Right lobe of liver (tissue), 6 donors: ENCODE measurements at places on chromosomes 7 and 10.

- DNase-seq: no peak
Measured at GRCh38 chr10:95716866-95717265, 23.1 kb upstream of the TCTN3 start.

DNA sequence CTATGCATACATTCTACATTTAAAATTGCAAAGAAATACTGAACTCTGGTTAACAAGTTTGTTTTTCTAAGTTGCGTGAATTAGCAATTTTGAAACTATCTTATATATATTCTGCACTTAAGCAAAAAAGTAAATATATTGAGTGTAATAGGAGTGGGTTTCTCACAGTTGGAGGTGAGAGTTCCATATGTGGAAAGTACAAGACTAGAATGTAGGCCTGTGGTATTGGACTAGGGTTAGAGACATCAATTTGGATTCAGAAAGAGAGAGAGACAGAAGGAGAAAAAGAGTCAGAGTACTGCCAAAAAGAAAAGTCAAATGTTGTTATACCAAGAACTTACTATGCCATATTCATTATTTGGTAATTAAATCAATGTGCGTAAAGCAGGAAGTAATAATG lies 47.3 kb upstream of the ITGB8 start:
- no peak for DNase-seq

DNA sequence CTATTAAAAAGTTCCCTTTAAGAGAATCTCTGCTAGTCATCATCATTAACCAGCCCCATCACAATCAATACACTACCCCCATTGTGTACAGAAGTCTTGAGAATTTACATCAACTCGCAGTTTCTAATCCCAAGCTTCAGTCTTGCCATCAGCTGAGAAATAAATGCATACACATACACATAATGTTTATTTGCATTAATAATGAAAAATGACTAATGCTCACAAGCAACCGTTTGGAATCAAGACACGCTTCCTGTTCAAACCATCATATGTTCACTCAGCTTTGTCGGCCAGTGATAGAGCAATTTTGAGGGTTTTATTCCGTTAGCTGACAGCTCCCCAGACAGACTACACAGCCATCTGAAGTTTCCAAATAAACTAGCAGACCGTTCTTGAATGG lies 287.1 kb downstream of the SFMBT2 start:
- no peak for DNase-seq

DNA sequence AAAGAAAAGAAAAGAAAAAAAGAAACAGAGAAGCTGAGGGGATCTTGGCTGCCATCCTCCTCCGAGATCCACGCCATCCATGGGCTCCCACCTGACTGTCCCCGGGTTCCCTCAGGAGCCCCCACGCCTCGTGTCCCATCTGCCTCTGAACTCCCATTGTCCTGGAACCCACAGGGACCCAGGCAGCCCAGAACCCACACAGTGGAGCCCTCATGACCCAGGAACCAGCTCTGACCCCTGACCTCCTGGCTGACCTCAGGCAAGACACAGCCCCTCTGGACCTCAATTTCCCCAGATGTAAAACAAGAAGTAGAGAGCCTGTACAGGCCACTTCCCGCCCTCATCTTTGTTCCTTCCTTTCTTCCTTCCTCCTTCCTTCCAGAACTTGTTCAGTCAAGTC lies 40.4 kb downstream of the RASGEF1A start:
- peak; percentile 34 for DNase-seq

DNA sequence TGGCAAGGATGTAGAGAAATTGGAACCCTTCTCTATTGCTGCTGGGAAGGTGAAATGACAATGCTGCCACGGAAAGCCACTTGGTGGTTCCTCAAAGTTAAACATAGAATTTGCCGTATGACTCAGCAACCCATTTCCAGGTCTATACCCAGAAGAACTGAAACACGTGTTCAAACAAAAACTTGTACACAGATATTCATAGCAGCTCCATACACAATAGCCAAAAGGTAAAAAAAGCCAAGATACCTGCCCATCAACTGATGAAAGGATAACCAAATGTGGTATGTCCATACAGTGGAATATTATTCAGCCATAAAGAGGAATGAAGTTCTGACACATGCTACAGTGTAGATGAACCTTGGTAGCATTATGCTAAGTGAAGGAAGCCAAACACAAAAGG lies 39.1 kb downstream of the LHPP start:
- DNase-seq: no peak

DNA sequence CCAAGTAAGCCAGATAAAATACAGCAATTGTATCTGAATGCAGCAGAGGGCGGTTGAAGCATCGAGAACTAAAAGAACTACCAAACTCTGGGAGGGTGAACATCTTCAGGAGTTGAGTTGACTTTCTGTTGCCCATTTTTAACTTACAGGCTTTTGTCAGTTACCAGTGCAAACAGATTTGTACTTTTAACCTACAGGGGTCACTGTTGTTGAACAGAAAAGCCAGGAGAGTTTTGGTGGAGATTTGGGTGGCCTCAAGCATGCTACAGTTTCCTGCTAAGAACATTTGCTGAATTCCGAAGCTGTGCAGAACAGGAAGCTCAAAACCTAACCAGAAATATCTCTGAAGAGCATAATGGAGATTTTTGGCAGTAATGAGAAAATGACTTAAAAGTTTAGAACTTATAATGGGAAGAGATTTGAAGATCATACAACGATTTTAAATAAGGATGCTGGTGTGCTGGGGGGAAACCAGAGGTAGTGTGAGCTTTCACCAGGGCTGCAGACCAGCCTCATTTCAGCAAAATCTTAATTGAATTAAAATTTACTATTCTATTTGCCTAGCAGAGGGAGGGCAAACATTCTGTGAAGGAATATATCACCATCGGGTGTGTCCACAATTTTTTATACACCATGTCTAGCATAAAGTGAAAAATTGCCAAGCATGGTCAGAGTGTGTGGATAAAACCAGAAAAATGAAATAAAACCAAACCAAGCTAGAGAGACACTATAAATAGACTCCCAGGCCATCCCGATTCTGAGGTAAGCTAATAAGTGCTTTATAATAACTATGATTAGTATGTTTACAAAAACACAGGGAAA lies 208.6 kb upstream of the CCDC6 start:
- no peak for DNase-seq

DNA sequence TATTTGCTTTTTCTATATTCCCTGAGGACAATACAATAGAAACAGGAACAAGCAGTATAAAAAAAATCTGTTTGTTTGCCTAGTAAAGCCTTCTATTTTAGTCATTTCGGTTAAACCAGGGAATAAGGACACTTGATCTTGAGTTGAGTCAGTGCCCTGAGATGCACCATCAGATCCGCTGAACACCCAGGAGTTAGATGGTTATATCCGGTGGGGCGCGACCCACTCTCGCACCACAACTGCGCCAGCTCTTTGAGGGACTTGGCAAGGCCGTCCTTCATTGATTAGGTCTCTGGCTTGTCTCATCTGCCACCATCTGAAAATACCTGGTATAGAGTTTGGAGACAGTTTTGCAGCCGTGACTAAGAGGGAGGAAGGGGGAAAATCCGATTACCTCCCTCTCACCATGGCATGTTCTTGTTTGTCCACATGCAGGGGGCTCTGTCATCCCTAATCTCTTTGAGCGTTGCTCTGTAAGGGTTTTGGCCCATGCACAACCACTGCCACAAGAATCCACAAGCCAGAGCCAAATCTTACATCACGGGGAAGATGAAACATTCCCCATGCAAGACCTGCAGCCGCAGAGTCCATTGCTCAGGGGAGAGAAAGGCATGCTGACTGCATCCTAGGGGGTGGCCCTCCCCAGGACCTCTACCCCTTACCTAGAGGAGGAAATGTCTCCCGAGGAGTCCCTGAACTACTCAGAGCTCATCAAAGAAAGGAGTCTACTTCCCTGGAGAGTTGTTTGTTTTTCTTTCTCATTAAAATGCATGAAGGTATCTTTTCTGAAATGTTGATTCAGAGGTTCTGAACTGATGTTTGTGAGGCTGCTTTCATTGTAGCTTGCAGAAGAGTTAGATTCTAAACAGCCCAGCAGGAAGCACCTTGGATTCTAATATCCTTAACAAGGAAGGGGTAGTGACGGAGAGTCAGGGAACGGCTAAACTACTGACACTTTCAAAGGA lies 101.6 kb upstream of the FAM171A1 start:
- DNase-seq: no peak

GRCh38 chr10:22158426-22158825 lies 59.4 kb downstream of the EBLN1 start:
- no peak for DNase-seq

GRCh38 chr10:114856544-114857287 lies 35.1 kb downstream of the FHIP2A start:
- no peak for DNase-seq

- no peak for DNase-seq
Measured at GRCh38 chr7:33072471-33072870, 9.9 kb upstream of the NT5C3A start.

GRCh38 chr10:124259139-124259825 lies 159.4 kb downstream of the OAT start:
- no peak for DNase-seq

GRCh38 chr10:123573236-123574108 lies 92.7 kb upstream of the GPR26 start:
- DNase-seq: peak; percentile 75

DNA sequence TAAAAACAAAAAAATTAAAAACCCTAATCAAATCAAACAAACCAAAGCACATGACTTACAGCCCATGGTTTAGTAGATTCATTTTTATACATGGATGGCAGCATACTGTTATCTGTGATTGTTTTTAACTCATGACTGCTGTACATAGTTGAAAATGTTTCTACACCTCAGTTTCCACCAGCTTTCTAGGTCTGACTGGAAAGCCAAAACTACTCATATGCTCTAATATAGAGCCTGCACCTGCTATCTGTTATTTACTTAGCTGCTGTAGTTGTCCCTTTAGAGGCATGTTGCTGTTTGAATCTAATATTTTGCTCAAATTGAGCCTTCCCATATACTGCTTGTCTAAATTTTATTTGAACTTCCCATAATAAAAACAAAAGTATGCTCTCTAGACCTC lies 289.9 kb upstream of the LRRN3 start:
- no peak for DNase-seq

DNA sequence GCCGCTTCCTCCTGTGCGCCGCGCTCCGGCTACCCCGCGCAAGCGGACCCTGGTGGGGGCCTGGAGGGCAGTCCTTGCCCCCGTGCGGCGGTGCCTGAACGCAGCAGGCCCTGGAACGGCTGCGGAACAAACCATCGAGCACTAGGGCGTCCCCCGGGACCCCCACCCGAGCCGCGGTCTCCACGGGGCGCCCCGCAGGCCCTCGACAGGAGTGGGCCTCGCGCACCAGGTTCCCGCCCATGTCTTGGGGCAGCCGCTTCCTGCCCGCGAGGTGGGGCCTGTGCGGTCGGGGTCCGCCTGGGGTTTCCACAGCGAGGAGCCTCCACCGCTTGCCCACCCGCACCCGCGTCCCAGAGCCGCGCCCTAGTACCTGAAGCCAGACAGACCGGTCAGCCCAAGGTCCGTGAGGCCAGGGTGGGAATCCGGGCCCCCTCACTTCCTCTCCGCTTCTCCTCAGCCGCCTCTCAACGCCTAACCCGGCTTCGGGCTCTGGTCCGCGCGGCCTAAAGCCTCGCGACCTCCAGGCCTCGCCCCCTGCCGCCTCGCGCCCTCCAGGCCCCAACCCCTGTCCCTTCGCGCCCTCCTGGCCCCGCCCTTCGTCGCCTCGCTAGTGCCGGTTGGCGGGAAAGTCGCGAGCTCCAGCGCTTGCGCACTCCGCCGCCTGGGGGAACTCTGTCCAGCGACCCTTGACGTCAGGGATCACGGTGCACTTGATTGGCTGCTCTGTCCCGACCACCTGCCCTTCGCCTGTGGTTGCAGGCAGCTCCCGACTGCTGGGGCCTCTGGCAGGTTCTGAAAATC lies 7.0 kb upstream of the GBX1 start:
- no peak for DNase-seq

- DNase-seq: no peak
Measured at GRCh38 chr7:3080106-3080505, 36.4 kb upstream of the CARD11 start.

DNA sequence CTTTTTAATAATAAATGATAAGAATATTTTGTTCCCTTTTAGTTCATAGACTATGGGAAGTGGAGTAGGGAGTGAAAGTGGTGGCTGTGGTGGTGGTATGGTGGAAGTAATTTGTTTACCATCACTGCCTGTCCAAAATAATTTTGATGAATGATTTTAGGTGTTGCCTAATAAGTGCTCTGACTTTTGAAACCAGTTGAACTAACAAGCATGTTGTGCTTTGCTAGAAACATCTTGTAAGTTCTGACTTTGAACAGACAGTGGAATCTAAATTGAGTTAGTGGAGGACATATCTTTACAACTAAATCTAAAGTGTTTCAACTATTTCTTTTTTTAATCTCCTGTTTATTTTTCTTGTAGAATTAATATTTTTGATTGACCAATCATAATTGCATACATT lies 49.7 kb downstream of the ZEB1 start:
- no peak for DNase-seq

- no peak for DNase-seq
Measured at GRCh38 chr10:59995862-59996261, 89.5 kb upstream of the CCDC6 start.

DNA sequence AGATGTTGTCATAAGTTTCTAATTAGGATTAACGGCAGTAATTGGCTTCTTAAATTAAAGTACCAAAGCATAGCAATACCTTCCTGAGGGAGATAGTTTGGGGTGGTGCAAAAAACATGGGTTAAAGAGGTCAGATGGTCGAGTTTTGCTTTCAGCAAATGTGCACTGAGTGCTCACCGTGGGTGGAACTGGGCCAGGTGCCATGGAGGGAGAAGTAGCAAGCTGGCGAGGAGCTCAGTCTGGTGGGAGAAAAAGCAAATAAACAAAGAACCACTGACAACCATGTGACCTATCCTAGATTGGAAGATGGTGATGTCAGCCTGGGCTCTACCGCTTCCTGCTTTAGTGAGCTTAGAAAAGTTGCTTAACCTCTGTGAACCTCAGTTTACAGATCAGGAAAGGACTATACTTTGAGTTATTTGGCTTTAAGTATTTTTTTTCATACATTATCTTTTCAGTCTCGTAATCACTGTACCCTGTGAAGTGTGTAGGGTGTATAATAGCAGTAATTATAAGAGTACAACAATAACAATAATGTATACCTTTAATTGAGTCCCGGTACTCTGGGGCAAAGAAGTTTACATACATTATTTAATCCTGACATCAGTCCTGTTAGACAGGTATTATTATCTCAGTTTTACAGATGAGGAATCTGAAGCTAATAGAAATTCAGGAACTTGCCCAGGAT lies 69.0 kb upstream of the PDCD4 start:
- DNase-seq: peak; percentile 67

DNA sequence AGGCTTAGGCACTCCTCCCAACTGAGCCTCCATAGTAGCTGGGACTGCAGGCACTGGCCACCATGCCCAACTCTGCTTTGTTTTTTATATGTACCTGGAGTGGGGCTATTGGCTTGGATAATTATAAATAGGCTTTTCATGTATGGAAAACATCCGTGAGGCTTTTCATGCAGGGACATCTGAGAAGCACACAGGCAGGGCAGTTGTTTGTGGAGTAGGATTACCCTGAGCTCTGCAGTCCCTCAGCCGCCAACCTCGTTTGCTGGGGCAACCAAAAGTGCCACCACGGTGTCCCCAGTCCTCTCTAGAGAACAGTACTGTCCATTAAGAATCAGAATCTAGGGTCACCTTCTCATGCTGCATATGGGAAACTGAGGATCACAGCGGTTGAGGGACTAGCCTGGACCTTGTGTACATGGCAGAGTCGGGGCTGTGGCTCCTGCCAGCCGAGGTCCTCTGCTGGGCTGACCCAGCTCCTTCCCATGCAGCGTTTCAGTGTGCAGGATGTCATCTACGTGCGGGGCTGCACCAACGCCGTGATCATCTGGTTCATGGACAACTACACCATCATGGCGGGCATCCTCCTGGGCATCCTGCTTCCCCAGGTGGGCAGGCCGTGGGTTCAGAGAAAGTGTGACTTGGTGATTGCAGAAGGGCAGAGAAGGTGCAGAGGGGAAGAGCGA lies 54.5 kb downstream of the TSPAN15 start:
- DNase-seq: no peak

GRCh38 chr10:132837905-132838304 lies 52.0 kb upstream of the NKX6-2 start:
- DNase-seq: no peak
